ENCODE measurements at places on chromosomes 7 and 10.

GRCh38 chr7:6705959-6706665, 635 bp downstream of the ZNF12 start:
- peak; percentile 26 for DNase-seq

- DNase-seq = no peak
These were observed 217.9 kb downstream of the SFMBT2 start for GRCh38 chr10:7192831-7193361.

DNA sequence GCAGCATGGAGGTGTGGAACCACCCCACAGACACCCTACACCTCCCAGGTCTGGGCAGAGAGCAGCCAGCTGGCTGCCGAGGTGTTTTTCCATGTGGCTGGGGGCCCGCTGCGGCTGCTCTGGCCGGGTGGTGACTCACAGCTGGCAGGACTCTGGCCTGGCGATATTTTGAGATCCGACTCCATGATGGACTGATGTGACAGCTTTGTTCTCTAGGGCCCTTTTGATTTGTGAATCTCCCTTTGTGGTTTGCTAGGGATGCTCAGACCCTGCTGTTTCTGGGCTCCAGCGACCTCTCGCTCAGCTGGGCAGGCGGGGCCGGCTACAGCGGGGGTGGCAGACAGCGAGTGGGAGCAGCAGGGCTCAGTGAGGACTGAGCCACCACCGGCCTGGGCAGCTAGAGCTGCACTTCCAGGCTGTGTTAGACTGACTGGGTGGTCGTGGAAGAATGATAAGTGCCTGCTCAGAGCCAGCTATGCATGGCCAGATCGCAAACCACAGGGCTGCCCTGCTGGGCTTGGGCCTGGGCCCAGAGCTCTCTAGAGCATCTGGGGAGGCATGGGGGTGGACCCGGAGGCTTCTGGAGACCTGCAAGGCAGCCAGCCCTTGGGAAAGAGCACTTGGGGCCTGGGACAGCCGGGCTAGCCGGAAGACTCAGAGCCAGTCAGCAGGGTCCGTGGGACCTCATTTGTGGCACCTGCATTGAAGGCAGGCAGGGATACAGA, 46.2 kb upstream of the GDF10 start:
- DNase-seq = no peak

DNA sequence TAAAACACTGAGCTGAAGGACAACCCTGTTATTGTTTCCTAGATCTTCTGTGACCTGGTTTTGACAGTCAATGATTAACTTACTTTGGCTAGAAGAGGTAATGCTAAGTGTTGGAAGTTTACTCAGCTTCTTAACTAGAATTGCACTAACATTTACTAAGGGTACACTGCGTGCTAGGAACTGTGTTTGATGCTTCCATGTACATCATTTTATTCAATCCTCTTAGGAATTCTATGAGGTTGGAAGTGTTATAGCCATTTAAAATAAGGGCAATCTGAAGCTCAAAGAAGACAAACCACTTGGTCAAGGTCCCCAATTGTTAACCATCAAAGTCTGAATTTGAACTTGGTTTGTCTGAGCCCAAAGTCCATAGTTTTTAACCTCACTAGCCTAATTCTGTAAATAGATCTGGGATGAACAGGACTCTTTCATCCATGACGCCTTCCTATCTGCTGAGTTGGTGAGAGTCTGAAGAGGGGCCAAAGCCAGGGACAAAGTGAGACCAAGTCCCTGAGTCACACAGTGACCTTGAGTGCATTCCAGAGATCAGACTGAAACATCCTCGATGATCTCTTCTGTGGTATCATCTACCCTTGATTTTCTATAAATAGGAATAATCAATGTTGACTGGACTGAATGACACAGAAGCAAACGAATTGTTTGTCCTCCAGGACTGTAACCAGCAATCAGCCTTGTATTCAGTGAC, 29.2 kb upstream of the ZNRF2 start:
- no peak for DNase-seq

GRCh38 chr10:122849900-122850605, 4.4 kb upstream of the CUZD1 start:
- DNase-seq = no peak

- no peak for DNase-seq
These were observed 32.9 kb downstream of the CSTF2T start for GRCh38 chr10:51666456-51666855.

GRCh38 chr10:103466734-103467133, 8.0 kb upstream of the CALHM1 start:
- no peak for DNase-seq

DNA sequence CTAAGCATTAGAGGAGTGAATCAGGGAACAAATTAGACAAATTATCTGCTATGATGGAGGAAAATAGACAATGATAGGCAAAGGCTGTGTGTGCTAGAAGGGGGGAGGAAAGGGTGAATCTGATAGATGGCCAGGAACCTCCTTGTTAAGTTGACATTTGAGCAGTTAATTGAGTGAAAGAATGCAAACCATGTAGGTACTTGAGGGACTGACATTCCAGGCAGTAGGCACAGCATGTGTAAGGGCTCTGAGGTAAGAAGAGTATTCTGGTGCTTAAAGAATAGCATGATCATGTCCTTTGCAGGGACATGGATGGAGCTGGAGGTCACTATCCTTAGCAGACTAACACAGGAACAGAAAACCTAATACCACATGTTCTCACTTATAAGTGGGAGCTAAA, 48.6 kb upstream of the TES start:
- DNase-seq = no peak

DNA sequence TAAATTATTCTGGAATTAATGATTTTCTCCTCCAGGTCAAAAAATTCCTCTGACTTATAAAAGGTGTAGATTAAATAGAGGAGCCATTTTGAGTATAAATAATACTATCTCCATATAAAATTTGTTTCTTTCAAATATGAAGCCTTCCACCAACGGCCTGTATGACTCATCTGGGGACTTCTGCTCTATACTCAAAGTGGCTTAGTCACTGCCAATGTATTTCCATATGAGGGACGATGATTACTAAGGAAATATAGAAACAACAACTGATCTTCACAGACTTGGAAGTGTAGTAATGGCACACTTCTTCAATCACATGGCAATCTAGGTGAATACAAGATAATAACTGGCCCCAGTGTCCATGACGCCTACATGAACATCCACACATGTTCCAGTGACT, 335.6 kb upstream of the HGF start:
- no peak for DNase-seq

- no peak for DNase-seq
These were observed 9.8 kb downstream of the PTPRZ1 start for GRCh38 chr7:121882731-121883130.

DNA sequence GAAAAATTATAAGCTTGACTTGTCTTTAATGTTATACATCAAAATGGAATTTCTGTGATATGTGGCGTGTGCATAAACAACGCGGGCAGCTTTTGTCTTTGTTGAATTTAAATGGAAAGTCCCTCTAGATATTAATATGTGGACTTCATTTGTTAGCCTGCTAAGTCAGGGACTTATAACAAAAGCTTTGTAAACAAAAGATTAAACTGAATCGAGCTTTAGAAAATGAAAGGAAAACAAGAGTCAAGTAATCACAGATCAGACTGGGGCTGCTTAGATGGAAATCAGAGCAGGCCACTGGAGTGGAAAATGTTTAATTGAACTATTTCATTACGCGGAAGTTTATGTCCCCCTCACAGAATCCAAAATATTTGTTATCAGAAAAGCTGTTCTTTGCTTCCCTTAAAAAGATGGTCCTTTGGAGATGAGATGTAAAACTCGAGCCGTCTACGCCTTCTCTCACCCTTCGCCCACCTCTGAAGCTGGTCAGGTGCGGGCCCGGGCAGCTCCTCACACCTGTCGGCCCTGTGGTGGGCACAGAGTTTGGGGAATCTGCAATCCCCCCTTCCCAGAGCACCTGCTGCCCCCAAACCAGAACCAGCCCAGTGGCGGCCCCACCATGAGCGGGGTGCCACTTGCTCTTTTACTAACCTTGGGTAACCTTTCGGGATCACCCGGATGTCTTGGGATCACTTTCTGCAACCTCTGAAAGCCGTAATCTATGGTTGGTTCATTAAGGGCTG, 116.2 kb downstream of the EBF3 start:
- no peak for DNase-seq

- no peak for DNase-seq
These were observed 291.1 kb upstream of the IMMP2L start for GRCh38 chr7:111853201-111853990.

DNA sequence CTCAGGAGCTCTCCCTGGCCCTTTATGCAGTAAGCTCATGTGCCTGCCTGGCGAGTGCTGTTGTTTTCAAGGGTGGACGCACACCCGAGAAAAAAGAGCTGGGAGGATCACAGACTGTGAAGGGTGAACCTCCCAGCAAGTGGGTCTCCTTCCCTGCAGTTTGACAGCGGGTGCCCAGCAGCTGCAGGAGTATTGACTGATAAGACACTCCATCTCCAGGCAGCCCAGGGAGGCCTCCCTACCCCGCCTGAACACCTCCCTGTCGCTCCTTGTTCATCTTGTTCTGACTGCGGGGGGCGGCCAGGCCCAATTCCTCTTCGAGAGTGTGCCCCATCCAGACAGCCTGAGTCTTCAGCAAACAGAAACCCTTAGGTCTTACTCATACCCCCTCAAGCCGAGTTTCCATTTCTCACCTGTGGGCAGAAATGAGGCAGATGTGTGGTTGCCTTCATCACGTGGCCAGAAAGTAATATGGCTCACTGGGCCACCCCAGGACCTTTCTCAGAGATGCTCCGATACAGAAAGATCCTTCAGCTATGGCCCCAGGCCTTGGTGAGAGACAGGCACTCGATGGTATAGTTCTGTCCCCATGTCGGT, 17.2 kb downstream of the MDH2 start:
- DNase-seq = no peak
